T follicular helper cell (primary cell): ENCODE measurements at places on chromosomes 7 and 10.
A peak's percentile ranks its signal among the peaks of the same experiment; 100 is the strongest.

DNA sequence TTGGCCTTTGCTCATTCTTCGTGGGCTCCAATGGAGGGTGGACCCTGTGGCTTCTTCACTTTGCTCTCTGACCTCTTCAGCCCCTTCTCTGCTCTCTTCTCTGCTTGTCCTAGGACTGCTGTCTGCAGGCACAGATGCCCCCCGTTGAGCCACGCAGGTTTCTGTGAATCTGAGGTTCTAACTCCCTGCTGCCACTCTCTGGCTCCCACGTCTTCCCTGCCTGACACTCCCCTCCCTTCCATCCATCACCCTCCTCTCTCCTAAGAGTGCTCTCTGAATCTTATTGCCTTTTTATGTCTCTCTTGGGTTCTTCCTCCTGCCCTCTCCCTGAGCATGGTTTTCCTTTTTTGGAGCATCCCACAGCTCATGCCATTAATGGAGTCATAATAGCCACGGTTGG lies 499.5 kb upstream of the GALNT17 start:
- DNase-seq: no peak

DNA sequence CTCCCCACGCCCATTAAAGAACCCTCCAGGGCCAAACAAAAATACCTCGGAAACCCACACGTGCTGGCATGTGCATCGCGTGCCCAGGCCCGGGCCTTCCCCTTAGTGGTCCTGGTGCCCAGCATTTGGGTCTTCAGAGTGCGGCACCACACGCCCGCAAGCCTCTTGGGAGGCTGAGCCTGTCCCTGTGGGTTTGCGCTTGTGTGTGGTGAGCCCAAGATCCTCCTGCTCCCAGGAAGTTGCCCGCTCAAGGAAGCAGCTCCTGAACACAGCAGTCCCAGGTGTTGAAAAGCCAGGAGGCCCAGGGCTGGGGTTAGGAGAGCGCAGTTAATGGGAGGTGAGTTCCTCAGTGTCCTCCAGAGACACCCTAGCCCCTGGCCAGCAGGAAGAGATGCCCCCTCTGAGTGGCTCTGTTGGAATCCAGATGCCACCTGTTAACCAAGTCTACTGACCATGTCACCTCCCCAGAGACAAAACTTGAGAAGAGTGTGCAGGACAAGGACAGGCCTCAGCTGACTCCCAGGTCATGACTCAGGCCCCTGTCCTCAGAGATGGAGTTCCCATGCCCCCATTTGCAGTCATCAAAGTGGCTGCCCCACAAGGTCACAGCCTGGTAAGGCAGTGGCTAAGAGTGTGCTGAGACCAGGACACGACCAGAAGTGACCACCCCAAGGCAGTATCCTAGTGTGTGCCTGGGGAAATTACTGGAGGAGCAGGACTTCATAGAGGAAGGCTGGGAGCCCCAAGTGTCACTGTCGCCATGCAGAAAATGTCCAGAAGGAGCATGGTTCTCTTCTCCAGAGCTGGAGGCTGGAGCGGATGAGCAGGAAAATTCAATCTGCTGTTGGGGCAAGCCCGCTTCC lies 5.2 kb downstream of the FZD9 start:
- DNase-seq: no peak

DNA sequence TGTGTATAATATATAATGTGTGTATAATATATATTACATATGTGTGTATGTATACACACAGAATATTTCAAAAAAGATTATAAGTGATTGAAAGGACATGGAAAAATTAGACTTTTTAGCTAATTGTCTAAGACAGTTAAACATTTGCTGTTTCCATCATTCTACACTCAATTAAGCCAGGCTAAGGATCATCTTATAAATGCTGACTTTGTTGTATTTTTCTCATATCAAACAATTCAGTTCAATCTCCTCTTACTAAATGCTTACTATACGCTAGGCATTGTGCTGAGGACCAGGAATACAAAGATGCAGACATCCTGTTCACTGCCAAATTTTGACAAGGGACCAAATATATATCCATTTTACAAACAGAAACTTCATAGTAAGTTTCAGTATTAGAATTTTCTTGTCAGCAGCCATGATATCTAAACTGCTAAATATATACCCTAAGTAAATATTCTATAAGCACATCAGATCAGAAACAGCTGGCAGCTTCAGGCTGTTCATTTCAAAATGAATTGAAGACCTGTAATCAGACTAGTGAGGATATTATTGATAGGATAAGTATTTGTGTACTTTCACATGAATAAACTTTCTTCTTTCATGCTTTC lies 10.3 kb upstream of the LRRN3 start:
- no peak for DNase-seq

- DNase-seq: no peak
These were observed 106.3 kb downstream of the GRK5 start for GRCh38 chr10:119313644-119314043.

DNA sequence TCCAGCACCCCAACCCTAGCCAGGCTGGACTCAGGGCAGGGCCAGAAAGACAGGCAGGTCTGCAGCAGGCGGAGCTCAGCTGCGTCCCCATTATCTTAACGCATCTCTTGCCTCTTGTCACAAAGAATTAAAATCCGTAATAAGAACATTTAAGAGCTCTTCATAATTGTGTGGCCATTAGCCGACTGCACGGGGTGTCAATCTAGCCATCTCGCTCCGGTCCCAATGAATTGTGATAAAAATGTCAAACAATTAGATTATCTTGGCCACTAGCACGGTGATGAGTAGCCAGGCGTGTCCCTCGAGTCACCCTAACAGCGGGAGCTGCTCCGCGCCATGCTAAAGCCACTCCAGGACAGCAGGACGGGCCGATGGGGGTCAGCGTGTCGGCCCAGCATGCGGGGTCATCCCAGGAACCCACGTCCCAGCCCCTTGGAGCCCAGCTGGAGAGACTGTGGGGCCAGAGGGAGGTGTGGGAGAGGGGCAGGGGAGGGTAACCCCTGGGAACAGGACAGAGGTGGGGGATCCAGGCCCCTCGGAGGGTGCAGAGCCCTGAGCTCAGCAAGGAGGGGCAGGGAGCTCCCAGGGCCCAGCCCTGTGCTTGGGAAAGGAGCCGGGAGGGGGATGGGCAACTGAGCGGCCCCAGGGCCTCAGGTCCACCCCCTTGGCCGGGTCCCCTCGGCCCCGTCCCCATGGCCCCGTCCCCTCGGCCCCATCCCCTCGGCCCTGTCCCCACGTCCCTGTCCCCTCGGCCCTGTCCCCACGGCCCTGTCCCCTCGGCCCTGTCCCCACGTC lies 17.7 kb upstream of the NKX6-2 start:
- DNase-seq: no peak

GRCh38 chr7:39651265-39651664 lies 27.9 kb downstream of the RALA start:
- DNase-seq: no peak

DNA sequence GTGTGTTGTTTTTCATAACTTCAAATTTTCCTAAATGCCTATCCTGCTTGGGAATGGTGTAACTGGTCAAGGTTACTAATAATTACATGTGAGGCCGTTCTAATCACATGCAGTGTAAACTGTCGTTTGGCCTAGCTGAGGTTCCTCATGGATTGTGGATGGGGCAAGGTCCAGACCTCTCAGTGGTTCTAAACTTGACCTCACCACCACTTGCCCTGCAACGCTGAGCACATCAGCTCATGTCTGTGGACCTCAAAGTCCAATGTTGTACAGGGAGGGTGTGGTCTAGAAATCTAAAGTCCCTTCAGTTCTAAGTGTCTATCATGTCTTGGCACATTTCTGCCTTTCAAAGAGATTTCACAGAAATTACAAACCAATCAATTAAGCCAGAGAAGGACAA lies 15.6 kb downstream of the RBP3 start:
- no peak for DNase-seq

DNA sequence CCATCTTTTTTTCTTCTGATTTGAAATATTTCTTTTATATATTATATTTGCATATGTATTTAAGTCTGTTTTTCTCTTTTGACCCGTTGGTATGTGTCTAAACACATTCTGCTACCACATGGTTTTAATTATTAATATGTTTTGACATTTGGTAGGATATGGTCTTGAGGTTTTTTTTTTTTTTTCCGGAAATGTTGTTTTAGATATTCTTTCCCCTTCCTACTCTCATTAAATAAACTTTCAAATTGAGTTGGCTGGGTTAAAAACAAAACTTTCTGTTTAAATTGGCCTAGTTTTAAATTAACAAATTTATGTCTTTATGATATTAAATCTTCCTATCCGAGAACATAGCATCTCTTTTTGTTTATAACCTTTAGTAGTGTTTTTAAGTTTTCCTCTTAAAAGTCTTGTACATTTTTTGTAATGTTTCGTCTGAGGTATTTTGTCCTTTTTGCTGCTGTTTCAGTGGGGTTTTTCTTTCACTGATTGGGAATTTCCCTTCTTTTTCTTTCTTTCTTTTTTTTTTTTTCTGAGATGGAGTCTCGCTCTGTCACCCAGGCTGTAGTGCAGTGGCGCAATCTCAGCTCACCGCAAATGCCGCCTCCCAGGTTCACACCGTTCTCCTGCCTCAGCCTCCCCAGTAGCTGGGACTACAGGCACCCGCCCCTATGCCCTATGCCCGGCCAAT lies 25.4 kb downstream of the STAM start:
- DNase-seq: peak; percentile 40

GRCh38 chr10:6009961-6010360 lies 32.6 kb upstream of the IL15RA start:
- DNase-seq: no peak

GRCh38 chr10:73743327-73743904 lies 756 bp upstream of the SEC24C start:
- DNase-seq: no peak

DNA sequence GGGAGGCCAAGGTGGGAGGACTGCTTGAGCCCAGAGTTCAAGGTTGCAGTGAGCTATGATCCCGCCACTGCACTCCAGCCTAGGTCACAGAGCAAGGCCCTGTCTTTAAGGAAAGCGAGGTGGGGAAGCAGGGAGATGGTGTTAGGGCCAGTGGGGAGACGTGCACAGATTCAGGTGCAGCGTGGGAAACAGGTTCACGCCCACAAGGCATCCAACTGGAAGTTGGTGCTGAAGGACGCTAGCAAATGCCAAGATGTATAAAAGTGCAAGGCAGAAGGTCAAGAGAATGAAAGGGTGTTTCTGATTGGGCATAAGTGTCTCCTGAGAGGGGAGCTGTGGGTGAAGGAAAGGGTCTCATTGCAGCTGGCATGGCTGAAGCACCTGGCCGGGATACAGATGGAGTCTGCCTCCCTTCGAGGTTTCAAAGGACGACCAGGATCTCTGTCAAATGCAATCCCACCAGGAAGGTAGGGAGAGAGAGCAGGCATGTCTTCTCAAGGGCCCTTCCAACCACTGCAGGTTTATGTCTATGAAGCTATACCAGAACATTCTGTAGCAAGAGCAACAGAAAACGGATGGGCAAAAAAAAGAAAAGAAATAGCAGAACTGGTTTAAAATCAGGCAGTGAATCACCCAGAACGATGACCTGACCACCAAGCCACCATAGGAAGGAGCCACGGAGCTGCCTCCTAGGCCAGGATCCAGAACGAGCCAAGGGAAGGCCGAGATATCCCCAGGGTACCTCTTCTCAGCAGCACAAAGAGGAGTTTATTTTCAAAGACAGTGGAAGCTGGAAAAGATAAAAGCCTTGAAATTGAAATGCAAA lies 43.2 kb downstream of the GSDME start:
- DNase-seq: no peak

GRCh38 chr7:146661929-146662328 lies 545.3 kb downstream of the CNTNAP2 start:
- DNase-seq: no peak

DNA sequence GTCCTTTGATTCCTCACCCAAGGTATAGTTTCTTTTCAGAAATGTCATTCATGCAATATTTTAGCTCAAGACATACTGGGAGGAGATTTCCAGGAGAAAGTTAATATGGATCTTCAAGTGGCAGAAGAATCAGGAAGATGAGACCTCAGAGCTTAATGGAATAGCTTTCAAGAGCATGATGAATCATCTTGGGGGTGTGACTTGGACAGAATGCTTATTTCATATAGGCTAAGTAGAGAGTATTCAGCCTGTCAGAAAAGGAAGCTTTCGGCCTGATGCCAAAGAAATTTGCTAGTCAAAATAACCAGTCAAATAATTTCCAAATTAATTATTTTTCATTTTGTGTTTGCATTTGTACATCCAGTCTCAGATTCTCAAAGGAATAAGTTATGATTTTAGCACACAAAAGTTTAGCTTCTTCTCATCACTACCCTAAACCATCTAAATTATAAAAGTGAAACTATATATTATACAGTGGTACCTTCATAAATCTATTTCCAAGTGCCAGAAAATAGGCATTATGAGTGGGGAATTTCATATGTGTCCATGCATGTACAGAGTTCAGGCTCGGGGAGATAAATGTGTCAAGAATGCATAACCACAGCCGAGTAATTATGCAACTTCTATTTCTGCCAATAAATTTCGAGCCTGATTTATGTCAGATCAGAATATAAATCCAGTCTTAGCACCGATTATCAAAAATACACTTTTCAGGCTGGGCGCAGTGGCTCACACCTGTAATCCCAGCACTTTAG lies 27.3 kb upstream of the CALD1 start:
- DNase-seq: no peak

DNA sequence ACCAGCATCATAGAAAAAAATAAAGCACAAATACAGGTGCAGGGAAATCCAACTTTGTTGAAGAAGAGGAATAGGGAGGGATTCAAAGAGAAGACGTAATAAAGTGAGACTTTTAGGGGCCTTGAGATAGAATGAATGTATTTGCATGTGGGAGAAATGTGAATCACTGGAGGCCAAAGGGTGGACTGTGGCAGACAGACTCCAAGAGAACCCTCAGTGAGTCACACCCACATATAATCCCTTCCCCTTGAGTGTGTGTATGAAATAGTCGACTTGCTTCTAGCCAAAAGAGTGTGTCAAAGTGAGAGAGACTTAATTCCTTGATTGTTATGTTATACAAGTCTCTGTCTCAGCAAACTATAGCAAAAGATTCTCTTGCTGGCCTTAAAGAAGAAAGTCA lies 101.3 kb upstream of the GHITM start:
- DNase-seq: no peak

GRCh38 chr10:48468866-48469511 lies 135.9 kb downstream of the ARHGAP22 start:
- DNase-seq: no peak

GRCh38 chr7:105849122-105849855 lies 27.1 kb downstream of the ATXN7L1 start:
- DNase-seq: peak; percentile 20

- no peak for DNase-seq
These were observed 25.2 kb upstream of the BNIP3 start for GRCh38 chr10:132006966-132007365.

DNA sequence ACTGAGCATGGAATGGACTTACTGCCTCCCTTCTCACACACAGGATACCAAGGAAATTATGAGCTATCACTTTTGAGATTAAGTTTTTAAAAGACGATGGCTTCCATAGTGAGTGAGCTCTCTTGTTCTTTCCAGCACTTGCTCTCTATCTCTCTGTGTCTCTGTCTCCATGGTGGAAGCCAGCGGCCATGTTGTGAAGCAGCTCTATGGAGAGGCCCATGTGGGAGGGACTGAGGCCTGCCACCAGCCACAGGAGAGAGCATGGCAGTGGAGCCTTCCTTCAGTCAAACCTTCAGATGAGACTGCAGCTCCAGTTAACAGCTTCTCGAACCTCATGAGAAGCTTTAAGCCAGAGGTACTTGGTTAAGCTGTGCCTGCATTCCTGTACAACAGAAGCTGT lies 20.5 kb upstream of the PDIA4 start:
- no peak for DNase-seq

GRCh38 chr10:98696516-98696915 lies 249.8 kb upstream of the HPS1 start:
- no peak for DNase-seq

GRCh38 chr10:47104151-47104605 lies 192.9 kb downstream of the PTPN20 start:
- no peak for DNase-seq

- DNase-seq: peak; percentile 75
These were observed 11.9 kb downstream of the SSC4D start for GRCh38 chr7:76397409-76398183.
